ENCODE measurements at places on chromosomes 13 and 19.
A peak's percentile ranks its signal among the peaks of the same experiment; 100 is the strongest.

DNA sequence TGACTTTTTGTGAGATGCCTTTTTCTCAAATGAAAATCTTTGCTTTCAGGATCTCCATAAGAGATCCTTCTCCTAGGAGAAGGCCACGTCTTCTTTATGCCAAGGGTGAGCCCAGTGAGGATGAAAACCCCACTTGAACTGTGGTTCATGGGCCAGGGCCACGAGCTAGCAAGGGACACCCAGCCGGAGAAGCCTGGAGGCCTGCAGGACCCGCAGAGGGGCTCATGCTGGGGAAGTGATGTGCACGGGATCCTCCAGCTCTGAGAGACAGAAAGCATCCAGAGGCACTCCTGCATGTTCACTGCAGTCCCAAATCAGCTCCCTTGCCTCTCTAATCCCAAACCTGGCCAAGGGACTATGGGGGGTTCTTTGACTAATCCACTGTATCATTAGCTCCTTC, 168.9 kb downstream of the UQCRFS1 start:
- DNase-seq: no peak

DNA sequence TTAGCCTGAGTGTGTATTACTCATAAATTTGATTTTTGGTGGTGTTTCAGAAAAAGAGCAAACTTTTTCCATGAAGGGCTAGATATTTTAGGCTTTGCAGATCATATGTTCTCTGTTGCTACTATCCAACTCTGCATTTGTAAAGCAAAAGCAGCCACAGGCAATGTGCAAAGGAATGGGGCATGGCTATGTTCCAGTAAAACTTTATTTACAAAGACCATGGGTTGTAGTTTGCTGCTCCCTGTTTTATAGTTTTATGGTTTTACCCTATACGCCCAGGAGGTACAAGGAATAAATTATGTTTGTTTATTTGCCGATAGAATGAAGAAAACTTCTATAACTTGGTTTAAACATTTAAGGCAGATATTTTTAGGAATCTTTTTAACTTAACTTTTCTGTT, 23.6 kb downstream of the IFT88 start:
- DNase-seq: no peak

GRCh38 chr13:70666883-70667556, 558.8 kb upstream of the KLHL1 start:
- DNase-seq: no peak

DNA sequence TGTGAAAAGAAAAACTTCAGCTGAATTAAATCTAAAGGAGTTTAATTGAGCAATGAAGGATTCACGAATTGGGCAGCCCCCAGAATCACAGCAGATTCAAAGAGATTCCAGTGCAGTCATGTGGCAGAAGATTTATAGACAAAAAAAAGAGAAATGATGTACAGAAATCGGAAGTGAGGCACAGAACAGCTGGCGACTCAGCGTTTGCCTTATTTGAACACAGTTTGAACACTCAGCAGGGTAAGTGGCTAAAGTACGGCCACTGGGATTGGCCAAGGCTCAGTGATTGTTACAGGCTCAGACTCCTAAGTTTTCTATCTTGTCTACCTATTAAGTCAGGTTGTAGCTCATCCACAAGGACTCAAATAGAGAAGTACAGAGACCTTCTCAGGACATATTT, 11.6 kb upstream of the CFAP97D2 start:
- no peak for DNase-seq

DNA sequence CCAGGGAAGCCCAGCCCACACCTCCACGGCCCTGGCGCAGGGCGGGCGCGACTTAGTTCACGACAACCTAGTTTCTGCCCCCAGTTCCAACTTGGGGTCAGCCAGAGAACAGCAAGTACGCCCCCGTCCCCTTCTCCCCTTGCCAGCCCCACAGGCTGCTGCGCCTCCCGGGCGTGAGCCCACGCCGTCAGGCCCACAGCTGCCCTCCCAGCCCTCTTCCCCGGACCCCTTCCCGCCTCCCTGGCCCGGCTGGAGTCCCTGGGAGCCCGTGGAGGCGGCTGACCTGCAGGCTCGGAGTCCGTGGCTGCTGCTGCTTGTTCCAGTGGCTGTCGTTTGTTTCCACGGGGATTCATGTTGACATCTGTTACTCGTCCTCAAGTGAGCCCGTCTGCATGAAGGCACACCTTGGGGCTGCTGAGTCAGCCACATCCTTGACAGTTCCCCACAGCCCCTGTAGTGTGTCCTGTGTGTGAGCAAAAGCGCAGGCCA, 86.0 kb downstream of the ATP11A start:
- DNase-seq: no peak

DNA sequence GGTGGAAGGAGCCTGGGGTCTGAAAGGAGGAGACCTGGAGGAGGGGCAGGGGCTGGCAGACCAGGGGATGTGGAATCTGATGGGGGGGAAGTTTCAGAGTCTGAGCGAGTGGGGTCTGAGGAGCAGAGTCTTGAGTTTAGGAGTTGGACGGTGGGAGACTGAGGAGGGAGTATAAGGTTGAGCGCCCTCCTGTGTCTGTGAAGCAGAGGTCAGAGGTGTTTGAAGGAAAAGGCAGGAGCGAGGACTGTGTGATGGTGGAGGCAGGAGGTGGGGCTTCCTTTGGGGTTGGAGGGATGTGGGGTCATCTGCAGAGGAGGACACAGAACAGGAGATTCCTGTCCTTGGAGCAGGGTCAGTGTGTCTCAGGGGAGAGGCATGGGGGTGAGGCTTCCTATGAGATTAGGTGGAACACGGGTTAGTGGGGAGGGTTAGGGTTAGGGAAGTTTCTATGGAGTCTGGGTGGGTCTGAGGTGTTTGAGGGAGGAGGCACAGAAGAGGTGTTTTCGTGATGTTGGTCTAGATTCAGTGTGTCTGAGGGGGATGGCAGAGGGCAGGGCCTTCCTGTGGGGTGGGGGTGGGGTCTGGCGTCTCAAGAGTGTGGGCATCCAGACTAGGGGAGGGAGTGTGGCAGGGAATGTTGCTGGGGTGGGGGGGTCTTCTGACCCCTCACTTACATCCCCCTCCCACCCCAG, 8.3 kb downstream of the RYR1 start:
- DNase-seq: no peak

DNA sequence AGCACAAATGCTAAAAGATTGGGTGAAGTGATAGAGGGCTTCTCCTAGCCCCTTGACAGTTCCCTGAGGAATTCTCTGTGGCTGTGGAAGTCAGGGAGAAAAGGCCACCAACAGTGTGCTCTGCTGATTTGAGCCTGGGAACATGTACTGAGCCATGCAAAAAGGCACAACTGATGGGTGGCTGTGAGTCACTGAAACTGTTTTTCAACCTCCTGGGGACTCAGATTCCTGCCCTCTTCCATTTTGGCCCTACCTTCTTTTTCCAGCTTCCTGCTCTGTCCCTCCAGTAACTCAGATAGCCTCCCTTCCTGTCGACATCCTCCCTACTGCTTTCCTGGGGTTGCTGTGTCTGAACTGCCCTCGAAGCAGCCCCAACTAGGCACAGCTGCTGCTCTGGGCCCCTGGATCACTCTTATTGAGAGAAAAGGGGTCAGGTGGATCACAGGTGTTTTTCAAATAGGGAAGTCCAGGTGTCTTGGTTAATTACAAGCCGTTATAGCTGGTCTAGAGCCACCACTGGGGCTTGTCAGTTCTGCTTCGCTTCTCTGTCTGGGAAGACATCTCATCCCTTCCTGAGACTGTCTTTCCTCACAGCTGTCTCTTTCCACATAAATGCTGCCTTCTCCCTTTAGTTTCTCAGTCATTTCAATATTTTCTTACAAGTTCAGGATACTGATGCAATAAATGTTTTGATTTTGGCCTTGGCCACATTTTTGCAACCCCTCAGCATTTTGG, 13.7 kb downstream of the FAM124A start:
- no peak for DNase-seq

DNA sequence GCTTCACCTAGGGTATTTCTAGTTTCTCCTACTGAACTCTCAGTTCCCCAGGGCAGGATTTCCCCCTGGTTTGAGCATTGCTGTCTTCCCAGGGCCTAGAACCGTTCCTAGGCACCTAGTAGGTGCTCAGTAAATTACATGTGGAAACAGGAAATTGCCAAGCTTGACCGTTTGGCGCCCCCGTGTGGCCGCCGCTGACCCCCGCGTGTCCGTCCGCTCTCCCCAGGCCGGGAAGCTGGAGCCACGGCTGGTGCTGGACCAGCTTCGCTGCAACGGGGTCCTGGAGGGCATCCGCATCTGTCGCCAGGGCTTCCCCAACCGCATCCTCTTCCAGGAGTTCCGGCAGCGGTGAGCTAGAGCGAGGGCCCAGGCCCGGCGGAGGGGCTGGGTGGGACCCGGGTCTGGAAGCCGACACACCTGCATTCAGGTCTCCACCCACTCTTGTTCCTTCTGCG, 55.5 kb downstream of the MYH14 start:
- peak; percentile 68 for DNase-seq

GRCh38 chr19:42313096-42313839, at the start of gene TMEM145:
Gene TMEM145 (plus strand): TSS chr19:42313309. CDS start chr19:42313377, 68 bp downstream.
- DNase-seq: peak; percentile 76

GRCh38 chr13:38385153-38385891, 35.7 kb downstream of the UFM1 start:
- no peak for DNase-seq

DNA sequence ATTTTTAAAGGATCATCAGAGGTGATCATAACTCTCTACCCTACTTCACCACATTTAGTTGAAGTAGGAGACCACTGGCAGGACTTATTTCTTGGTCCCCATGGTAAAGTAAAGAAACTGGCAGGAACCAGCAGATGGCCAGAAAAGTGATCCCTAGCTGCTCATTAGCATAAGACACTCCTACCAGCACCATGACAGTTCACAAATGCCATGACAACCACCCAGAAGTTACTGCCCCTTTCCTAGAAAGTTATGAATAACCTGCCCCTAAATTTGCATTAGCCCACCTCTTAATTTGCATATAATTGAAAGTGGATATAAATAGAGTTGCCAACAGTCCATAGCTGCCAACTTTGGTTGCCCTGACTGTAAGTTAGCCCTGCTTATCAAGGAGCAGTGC, 18.4 kb upstream of the RUBCNL start:
- no peak for DNase-seq

DNA sequence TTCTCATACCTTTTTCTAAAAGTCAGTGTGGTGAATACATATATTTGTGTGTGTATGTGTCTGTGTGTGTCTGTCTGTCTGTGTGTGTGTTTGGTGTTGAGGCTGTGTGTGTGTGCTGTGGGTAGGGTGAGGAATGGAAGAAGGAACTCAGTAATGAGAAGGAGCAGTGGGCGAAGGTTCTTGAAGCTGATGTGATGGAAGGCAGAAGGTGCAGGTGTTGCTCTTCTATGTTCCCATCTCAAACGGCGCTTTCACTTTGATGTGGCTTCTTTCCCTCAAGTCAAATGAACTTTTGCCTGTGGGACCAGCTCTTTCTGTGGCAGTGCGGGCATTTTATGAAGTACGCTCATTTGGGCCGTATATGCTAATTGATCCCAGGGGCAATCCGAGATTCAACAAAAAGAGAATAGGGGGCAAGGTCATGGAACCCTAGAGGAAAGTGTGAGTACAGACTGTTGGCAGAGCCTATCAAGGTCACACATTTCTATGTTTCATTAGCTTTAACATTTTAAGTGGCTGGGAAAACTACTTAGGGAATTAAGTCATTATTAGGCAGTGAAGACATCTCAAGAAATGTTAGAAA, 15.2 kb downstream of the BIVM start:
- no peak for DNase-seq

DNA sequence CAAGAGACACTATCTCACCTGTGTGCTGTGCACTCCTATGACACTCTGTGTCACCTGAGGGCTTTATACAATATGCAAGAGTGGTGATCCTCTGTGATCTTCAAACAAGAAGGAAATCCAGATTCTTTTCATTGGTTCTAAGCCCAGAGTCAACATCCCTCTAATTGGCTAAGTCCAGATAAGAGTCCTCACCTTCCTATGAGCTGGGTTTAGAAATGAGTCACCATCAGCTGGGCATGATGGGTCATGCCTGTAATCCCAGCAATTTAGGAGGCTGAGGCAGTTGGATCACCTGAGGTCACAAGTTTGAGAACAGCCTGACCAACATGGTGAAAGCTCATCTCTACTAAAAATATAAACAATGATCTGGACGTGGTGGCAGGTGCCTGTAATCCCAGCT, 144.4 kb downstream of the ZNF675 start:
- no peak for DNase-seq

- DNase-seq: no peak
These were observed 1.9 kb downstream of the TBC1D17 start for GRCh38 chr19:49879243-49879963.

GRCh38 chr13:92513672-92514071, 712.9 kb upstream of the GPC6 start:
- DNase-seq: no peak

GRCh38 chr13:83057119-83057518, 825.2 kb downstream of the SLITRK1 start:
- DNase-seq: no peak

DNA sequence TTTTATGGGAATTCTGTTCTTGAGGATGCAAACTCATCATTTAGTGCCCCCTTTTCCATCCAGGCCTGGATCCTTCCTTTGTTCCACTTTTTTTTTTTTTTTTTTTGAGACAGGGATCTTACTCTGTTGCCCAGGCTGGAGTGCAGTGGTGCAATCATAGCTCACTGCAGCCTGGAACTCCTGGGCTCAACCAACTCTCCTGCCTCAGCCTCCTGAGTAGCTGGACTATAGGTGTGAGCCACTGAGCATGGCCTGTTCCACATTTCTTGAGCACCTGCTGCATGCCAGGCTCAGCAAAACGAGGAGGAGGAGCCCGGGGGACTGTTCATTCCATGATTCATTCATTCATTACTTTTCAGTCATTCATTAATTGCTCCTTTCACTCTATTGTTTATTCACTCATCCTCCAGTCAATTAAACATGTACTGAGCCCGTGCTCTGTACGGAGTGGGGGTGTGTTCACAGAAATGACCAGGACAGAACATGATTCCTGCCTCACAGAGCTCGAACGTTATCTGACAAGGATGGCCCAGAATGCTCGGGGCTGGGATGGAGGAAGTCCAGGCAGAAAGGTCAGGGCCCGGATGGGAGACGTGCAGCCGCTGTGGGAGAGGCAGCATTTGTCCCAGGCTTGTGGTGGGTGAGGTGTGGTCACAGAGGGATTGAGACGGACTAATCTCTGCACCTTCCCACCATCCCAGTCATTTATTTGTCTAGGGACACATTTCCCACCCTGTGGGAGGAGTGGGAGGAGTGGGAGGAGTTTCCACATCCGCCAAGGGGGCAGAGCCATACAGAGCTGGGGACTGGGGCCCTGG, 51.2 kb upstream of the SHKBP1 start:
- no peak for DNase-seq

DNA sequence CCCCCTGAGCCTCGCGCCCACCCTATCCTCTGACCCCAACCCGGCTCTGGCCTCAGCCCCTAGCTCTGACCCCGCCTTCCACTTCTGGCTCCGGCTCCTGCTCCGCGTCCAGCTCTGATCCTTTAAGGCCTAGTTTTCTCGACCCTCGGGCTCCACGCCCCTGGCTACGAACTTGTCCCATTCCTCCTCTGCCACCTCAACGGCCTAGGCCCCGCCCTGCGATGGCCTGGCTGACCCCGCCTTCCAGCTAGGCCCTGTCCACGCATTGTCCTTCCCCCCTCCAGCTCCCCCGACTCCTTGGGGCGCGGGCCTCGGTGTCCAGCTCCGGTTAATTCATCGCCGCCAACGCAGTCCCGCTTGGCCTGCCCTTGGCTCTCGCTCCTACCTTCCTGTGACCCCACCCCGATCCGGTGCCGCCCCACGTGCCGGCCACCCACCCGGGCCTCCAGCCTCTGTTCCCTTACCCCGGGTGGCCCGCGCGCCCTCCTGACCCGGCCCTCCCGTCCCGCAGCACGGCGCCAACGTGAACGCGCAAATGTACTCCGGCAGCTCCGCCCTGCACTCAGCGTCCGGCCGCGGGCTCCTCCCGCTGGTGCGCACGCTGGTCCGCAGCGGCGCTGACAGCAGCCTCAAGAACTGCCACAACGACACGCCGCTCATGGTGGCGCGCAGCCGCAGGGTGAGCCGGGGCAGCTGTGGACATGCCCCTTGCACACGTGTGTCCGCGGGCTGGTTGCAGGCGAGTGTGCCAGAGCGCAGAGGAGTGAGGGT, 9.4 kb downstream of the BCL3 start:
- DNase-seq: peak; percentile 85
